ENCODE measurements at places on chromosomes 2 and 18.

DNA sequence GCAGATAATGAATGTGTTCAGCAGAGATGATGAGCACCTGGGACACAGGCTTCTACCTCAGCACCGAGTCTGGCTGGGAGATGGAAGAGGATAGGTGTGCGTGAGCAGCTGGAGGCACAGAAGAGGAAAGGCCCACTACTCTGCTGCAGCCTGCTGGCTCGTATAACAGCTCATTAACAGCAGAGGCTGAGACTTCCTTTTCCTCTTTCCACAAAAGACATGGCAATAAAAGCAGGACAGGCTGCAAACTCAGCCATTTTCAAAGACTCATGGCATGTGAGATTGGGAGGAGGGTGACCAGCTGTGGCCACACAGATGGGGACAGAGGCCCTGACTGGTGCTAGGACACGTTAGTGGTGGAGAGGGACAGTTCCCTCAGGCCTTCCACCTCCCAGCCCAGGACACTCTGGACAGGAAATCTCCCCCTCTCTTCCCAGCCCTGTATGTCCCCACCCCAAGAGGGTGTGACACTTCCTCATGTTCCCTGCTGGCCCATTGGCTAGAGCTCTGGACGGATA lies 60.3 kb downstream of the CACNB4 start:
- no peak overlapping the region for H3K4me3 ChIP-seq
- no peak overlapping the region for H3K27ac ChIP-seq
- peaks cover 3% of the 10 kb centered on the region for H3K27me3 ChIP-seq
- no peaks in the 10 kb centered on the region for H3K36me3 ChIP-seq
- no peaks in the 10 kb centered on the region for H3K4me1 ChIP-seq
- no peak for DNase-seq

GRCh38 chr2:22753476-22753875 lies 631.5 kb upstream of the KLHL29 start:
- no peak overlapping the region for H3K4me3 ChIP-seq
- no peak for DNase-seq
- no peaks in the 10 kb centered on the region for H3K27me3 ChIP-seq
- H3K4me1 ChIP-seq, result no peaks in the 10 kb centered on the region

GRCh38 chr2:176432434-176432833 lies 163.2 kb downstream of the MTX2 start:
- H3K4me3 ChIP-seq, result no peak overlapping the region
- peaks cover 5% of the 10 kb centered on the region for H3K4me1 ChIP-seq
- H3K36me3 ChIP-seq, result peaks cover 7% of the 10 kb centered on the region
- H3K27me3 ChIP-seq, result peaks cover 5% of the 10 kb centered on the region
- H3K27ac ChIP-seq, result no peak overlapping the region

DNA sequence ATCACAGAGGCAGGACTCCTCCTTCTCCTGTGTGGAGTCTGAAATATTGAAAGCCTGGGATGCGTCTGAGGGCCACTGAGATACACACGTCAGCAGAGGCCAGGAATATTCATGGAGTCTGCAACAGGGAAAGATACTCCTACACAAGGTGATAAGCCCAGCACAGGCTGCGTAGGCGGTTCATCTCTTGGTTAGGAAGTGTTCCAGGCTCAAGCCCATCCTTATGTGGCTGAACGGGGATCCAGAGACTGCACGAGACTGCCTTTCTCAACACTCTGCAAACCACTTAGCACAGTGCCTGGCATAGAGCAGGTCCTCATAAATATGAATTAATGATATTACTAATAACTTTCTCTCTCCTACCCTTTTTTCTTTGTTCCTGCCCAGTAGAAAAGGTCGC lies 29.2 kb upstream of the AGPS start:
- DNase-seq, result no peak
- no peak overlapping the region for H3K4me3 ChIP-seq
- H3K36me3 ChIP-seq, result no peaks in the 10 kb centered on the region
- no peak overlapping the region for H3K27ac ChIP-seq

GRCh38 chr2:218437969-218438368 lies 19.0 kb downstream of the VIL1 start:
- H3K27ac ChIP-seq, result no peak overlapping the region
- no peak overlapping the region for H3K4me3 ChIP-seq
- DNase-seq, result no peak
- peaks cover 3% of the 10 kb centered on the region for H3K4me1 ChIP-seq

- no peak overlapping the region for H3K27ac ChIP-seq
- DNase-seq, result no peak
- no peak overlapping the region for H3K4me3 ChIP-seq
- no peaks in the 10 kb centered on the region for H3K4me1 ChIP-seq
- no peaks in the 10 kb centered on the region for H3K36me3 ChIP-seq
- no peaks in the 10 kb centered on the region for H3K27me3 ChIP-seq
These were observed 162.2 kb downstream of the PKP4 start for GRCh38 chr2:158618891-158619490.

DNA sequence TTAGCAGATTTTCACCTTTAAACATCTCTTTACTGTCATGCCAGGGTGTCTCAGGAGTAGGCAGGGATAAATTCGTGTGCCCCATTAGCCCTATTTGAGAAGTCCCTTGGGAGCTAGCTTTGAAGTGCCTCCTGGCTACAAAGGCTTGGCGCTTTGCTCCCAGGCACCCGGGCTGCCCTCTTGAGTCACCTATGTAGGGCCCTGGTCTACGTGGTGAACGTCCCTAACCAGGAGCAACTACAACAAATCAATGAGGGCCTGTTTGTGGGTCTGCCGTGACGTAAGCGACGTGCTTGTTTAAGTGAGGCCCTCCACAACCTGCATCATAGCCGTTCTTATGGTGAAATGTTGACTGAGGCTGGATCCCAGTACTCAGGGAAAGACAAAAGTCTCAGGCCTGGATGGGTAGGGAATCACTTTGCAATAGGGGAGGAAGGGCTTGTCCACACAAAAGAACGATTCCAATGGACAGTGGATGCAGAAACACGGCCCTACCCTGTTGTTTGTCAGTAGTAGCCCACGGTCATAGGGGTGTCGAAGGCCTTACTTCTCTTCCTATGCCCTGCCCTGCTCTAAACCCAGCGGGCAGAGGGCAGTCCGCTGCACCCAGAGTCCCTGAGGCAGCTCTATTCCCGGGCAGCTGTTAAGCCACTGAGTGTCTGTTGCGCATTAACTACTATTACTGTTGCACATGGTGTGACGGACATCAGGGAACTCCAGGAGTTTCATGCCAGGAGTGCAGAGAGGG lies 93.9 kb downstream of the INHBB start:
- H3K36me3 ChIP-seq, result no peaks in the 10 kb centered on the region
- DNase-seq, result no peak
- no peaks in the 10 kb centered on the region for H3K4me1 ChIP-seq

GRCh38 chr2:222548992-222549391 lies 106.9 kb downstream of the FARSB start:
- H3K27ac ChIP-seq, result no peak overlapping the region
- H3K36me3 ChIP-seq, result no peaks in the 10 kb centered on the region
- no peak overlapping the region for H3K4me3 ChIP-seq
- H3K27me3 ChIP-seq, result no peaks in the 10 kb centered on the region

GRCh38 chr18:46750626-46751025 lies 6.2 kb downstream of the ST8SIA5 start:
- peaks cover 2% of the 10 kb centered on the region for H3K36me3 ChIP-seq
- no peak overlapping the region for H3K27ac ChIP-seq
- peaks cover 10% of the 10 kb centered on the region for H3K4me1 ChIP-seq
- H3K27me3 ChIP-seq, result peaks cover 11% of the 10 kb centered on the region
- H3K4me3 ChIP-seq, result no peak overlapping the region
- no peak for DNase-seq

DNA sequence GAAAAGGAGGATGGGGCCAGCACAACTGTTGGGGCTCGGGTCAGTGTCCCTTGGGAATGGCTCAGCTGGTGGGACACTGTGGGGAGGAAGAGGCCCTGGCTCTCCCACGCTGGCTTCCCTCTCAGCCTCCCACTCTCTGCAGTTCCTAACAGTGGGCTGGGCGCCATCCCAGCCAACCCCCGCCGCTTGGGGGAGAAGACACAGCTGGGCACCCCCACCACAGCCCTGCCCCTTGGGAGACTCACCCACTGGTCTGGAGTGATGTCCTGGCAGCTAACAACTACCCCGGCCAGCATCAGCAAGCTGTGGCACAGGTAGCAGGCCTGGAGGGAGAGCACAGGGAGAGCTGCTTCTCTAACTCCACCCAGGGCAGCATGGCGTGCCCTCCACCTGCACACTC lies 8.3 kb upstream of the SEMA4C start:
- no peak overlapping the region for H3K27ac ChIP-seq
- H3K4me3 ChIP-seq, result no peak overlapping the region
- H3K4me1 ChIP-seq, result peaks cover 8% of the 10 kb centered on the region
- H3K27me3 ChIP-seq, result peaks cover 4% of the 10 kb centered on the region

- no peak overlapping the region for H3K4me3 ChIP-seq
- no peaks in the 10 kb centered on the region for H3K36me3 ChIP-seq
- DNase-seq, result no peak
These were observed 175.7 kb upstream of the TANK start for GRCh38 chr2:160984426-160985077.

- no peaks in the 10 kb centered on the region for H3K4me1 ChIP-seq
- no peak overlapping the region for H3K27ac ChIP-seq
- no peaks in the 10 kb centered on the region for H3K36me3 ChIP-seq
- no peak overlapping the region for H3K4me3 ChIP-seq
- DNase-seq, result no peak
These were observed 680.9 kb downstream of the IRS1 start for GRCh38 chr2:226118471-226119429.

- DNase-seq, result no peak
- H3K4me3 ChIP-seq, result no peak overlapping the region
- no peaks in the 10 kb centered on the region for H3K4me1 ChIP-seq
- H3K36me3 ChIP-seq, result no peaks in the 10 kb centered on the region
- H3K27ac ChIP-seq, result no peak overlapping the region
These were observed 196.3 kb downstream of the DCDC2C start for GRCh38 chr2:3899536-3900155.

- peaks cover 23% of the 10 kb centered on the region for H3K36me3 ChIP-seq
- peaks cover 72% of the 10 kb centered on the region for H3K4me1 ChIP-seq
- no peak for DNase-seq
- no peaks in the 10 kb centered on the region for H3K27me3 ChIP-seq
- H3K27ac ChIP-seq, result peak overlapping the region; percentile 56
These were observed 52.5 kb downstream of the SETBP1 start for GRCh38 chr18:44733069-44733753.

GRCh38 chr18:59624369-59624765 lies 72.9 kb downstream of the CCBE1 start:
- no peaks in the 10 kb centered on the region for H3K36me3 ChIP-seq
- DNase-seq, result no peak

GRCh38 chr18:47420130-47420529 lies 168.7 kb upstream of the SKOR2 start:
- no peaks in the 10 kb centered on the region for H3K36me3 ChIP-seq
- no peak overlapping the region for H3K27ac ChIP-seq
- H3K27me3 ChIP-seq, result peaks cover 11% of the 10 kb centered on the region
- peak overlapping the region; percentile 49 for H3K4me3 ChIP-seq

DNA sequence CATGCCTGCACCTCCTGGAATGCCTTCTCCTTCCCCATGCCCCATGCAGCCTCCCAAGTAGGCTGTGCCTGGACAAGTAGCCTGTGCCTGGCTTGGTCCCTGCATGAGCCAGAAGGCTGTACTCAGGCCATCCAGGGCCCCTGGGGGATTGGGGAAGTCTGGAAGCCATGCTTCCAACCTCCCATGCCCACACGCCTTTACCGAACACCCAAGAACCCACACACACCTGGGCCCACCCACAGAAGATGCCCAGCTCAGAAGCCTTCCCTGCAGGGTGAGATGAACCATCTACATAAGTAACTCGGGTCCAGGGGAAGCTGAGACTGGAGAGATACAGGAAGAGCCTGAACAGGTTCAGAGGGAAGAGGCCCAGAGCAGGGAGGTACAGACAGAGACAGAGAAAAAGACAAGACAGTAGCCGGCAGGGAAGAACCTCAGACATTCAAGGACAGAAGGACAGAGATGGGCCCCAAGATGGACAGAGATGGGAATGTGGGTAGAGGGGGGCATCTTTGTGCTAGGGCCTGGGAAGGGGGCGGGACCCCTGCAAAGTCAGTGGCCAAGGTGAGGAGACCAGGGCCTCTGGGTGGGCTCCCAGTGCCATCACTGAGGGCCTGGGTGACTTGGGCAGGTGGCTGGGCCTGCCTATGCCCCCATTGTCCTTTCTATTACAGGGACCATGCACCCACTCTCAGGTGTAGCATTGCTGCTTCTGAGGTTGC lies 4.3 kb downstream of the BIN1 start:
- H3K4me3 ChIP-seq, result no peak overlapping the region
- H3K36me3 ChIP-seq, result no peaks in the 10 kb centered on the region
- no peak overlapping the region for H3K27ac ChIP-seq
- DNase-seq, result no peak

DNA sequence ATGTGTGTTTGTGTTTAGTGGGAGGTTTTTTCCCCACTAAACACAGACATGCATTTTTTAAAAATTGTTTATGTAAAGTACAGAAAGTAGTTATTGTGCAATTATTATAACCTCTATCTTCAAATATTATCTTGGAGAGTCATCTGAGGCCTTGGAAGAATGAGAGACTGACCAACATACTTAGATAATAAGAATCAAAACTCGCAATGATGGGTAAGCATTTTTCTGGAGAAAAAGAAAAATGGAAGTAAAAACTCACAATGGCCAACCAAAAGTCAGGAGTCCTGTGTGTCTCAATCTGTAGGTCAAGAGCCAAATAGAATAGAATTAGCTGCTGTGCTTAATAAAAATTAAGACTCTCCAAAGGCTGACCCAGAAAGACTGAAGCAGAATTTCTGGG lies 43.0 kb downstream of the MEMO1 start:
- DNase-seq, result no peak
- no peak overlapping the region for H3K4me3 ChIP-seq
- peaks cover 17% of the 10 kb centered on the region for H3K4me1 ChIP-seq
- peaks cover 4% of the 10 kb centered on the region for H3K36me3 ChIP-seq
- H3K27ac ChIP-seq, result no peak overlapping the region

- H3K4me1 ChIP-seq, result no peaks in the 10 kb centered on the region
- H3K27me3 ChIP-seq, result no peaks in the 10 kb centered on the region
- no peak overlapping the region for H3K4me3 ChIP-seq
- H3K36me3 ChIP-seq, result no peaks in the 10 kb centered on the region
- no peak overlapping the region for H3K27ac ChIP-seq
These were observed 160.3 kb upstream of the COL3A1 start for GRCh38 chr2:188813857-188814256.

- H3K36me3 ChIP-seq, result peaks cover 2% of the 10 kb centered on the region
- no peaks in the 10 kb centered on the region for H3K4me1 ChIP-seq
- no peak overlapping the region for H3K4me3 ChIP-seq
- H3K27me3 ChIP-seq, result peaks cover 3% of the 10 kb centered on the region
These were observed 158.5 kb downstream of the CDCA7 start for GRCh38 chr2:173513107-173513727.

DNA sequence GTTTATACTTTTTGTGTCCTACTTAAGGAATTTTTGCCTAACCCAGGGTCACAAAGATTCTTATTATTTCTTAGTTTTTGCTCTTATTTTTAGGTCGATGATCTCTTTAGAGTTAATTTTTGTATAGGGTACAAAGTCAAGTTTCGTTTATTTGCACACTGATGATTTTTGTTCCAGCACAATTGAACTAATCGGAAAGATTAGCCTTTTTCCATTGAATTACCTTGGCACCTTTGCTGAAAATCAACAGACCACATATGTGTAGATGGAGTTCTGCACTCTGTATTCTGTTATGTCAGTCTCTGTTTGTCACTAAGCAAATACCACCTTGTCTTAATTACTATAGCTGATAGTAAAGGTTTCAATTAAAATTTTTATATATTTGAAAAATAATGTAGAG lies 18.7 kb downstream of the EML4 start:
- peak overlapping the region; percentile 73 for H3K27ac ChIP-seq
- H3K4me3 ChIP-seq, result no peak overlapping the region
- H3K36me3 ChIP-seq, result peaks cover 12% of the 10 kb centered on the region
- H3K4me1 ChIP-seq, result peaks cover 35% of the 10 kb centered on the region

GRCh38 chr2:157732596-157732995 lies 103.9 kb upstream of the ACVR1C start:
- H3K36me3 ChIP-seq, result peaks cover 62% of the 10 kb centered on the region
- no peaks in the 10 kb centered on the region for H3K4me1 ChIP-seq
- DNase-seq, result no peak
- H3K4me3 ChIP-seq, result no peak overlapping the region
- no peak overlapping the region for H3K27ac ChIP-seq
- H3K27me3 ChIP-seq, result no peaks in the 10 kb centered on the region
